ENCODE measurements at places on chromosomes 4 and X. TPM values are rescaled to one million over a fixed set of nuclear protein-coding genes. Genes with fewer than 3 reads are reported as not detected.

The SLC9B1 gene
- total RNA-seq: 0.34 TPM

The ZIC3 gene
- not detected for total RNA-seq

The CFI gene
- total RNA-seq: 21.2 TPM

The PAGE2B gene
- not detected for total RNA-seq

The PPARGC1A gene
- total RNA-seq: 2.7 TPM

The MAGEB10 gene
- not detected for total RNA-seq

The PDLIM3 gene
- total RNA-seq: 12.6 TPM

The RHOXF2B gene
- not detected for total RNA-seq

The RELL1 gene
- 25.0 TPM for total RNA-seq

The UGT2B17 gene
- total RNA-seq: not detected

The TIGD2 gene
- 3.4 TPM for total RNA-seq

The TSPAN6 gene
- total RNA-seq: 24.9 TPM

The LRP2BP gene
- 0.37 TPM for total RNA-seq

The DSPP gene
- total RNA-seq: not detected

The FAM184B gene
- total RNA-seq: not detected

The NSG1 gene
- total RNA-seq: 6.4 TPM

The CHIC1 gene
- 7.3 TPM for total RNA-seq

The CT45A3 gene
- not detected for total RNA-seq

The IQCM gene
- total RNA-seq: not detected

The TDO2 gene
- 1.0 TPM for total RNA-seq

The GLOD5 gene
- not detected for total RNA-seq

The ATP1B4 gene
- not detected for total RNA-seq

The PHKA1 gene
- 10.2 TPM for total RNA-seq

The NPNT gene
- 0.29 TPM for total RNA-seq

The DKK2 gene
- total RNA-seq: not detected

The FRG2 gene
- total RNA-seq: not detected
